RPMI7951 (cell line): ENCODE measurements at places on chromosomes 11 and 22. TPM values are rescaled to one million over a fixed set of nuclear protein-coding genes. Genes with fewer than 3 reads are reported as not detected.

Gene CDC42BPG
- 0.20 TPM in 1 of 2 replicates, not detected in the other for total RNA-seq

Gene NPAS4
- total RNA-seq, result not detected in 2 replicates

- peak; percentile 54 for DNase-seq
Measured at GRCh38 chr11:36363361-36364268, 67.5 kb downstream of the PRR5L start.

DNA sequence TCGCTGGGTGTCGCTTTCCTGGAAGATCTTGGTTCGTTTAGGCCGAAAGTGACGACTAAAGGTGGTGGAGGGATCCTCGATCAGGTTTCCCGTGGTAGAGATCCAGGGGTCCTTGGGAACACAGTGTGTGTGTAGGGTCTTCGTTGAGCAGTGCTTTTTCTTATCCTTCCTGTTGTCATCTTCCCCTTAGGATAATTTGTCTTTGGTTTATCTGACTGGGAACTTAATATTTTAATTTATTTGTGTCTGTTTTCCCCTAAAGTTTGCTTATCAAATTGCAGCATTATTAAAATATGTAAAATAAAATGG lies 403 bp downstream of the RBM7 start:
- no peak for DNase-seq

GRCh38 chr11:22343371-22344032 lies 5.3 kb downstream of the SLC17A6 start:
- DNase-seq, result no peak

Gene SCGB1A1
- total RNA-seq, result not detected in 2 replicates

Gene OR10D3
- total RNA-seq, result not detected in 2 replicates

- DNase-seq, result no peak
Measured at GRCh38 chr11:38672445-38672844, 2074.4 kb upstream of the RAG2 start.

DNA sequence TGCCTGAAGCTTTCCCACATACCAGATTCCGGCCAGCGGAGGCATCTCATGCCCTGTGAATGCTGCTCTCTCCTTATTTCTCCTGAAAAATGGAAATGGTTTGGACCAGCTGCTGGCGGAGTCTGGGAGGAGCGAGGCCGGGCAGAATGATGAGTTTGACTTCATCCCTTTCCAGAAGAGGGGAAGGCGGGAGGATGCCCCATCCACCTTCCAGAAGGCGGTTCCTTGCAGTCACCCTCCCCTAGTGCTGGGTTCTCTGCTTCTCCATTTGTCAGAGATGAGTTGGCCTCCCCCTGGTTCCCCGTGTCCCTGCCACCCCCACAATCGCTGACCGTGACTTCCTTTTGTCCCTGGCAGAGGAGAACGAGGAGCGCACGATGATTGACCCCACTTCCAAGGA lies 75.6 kb downstream of the PARVB start:
- no peak for DNase-seq

DNA sequence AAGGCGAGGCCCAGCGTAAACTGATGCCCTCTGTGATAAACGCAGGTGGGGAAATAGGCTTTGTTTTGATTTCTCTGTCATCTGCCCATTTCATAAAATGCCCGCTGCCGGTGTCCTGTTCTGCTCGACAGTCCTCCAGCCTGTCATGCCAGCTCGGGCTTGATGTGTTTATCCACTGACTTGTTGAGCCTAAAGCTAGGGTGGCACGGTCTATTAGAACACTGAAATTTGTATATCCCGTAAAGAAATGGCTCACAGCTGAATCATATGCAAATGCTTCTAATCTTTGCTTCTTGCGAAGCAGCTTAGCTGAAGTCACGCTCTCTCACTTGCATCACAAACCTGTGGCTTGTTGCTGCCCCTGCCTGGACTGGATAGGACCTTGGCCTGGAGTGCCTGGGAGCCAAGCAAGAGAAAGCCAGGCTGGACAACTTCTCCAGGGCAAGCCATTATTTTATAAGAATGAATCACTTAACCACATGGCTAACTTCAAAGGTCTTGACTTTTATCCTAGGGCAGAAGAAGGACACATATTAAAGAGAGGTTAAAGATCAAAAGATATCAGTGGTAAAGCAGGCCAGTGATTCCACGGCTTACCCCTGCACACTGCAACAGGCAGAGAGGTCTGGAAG lies 33.1 kb downstream of the EHF start:
- DNase-seq, result peak; percentile 100

DNA sequence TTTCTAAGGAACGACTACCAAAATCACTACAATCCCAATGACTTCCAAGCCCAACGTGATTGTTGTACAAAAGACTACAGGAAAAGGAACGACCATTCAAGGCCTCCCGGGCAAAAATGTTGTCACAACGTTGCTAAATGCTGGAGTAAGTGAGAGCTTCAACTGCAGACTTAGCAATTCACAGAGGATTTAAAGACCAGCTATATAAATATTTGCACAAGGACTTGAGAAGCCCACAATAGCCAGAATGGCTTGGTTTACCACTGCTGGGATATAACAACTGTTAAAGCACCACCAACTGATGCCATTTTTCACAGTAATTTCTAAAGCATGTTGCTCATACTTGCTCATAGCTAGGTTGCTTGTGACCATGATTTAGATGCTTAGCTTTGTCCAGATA lies 78.3 kb downstream of the EMSY start:
- DNase-seq, result no peak

Gene RAG2
- total RNA-seq, result not detected in 2 replicates
